ENCODE measurements at places on chromosomes 6 and 20.

DNA sequence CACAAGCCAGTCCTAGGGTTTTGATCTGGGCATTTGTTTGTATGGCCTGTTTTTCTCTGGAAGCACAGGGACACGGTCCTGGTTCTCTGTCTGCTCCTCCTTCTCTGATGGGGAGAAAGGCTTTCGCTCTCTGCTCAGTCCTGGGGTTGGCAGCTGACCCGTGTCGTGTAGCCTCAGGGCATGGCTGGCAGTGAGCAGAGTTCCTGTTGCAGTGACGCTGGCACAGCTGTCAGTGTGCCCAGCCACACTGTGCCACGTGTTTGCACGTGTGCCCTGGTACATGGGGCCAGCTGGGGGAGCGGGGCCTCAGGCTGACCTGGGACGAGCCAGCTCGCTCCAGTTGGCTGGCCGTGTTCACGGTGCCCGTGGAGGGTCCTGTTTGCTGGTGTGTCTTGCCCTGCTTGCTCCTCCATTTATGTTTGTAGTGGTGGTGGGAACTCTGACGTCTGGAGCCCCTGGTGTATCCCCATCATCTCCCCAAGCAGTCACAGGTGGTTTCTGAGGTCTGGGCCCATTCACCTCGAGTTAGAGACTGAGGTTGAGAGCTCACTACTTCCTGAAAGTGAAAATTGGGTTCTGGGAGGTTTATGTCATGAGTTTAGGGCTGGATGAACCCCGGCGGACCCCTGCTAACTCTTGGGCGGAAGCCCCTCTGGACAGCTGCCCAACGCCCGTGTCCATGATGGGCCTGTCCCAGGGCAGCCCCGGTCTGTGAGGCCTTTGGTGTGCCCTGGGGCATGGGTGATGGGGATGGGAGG is 10.2 kb upstream of the DNAJC5 start:
- no peak for DNase-seq

GRCh38 chr6:126907312-126907711 is 211.2 kb upstream of the RSPO3 start:
- no peak for DNase-seq

- DNase-seq = no peak
Observed at GRCh38 chr6:153146413-153146812, 15.3 kb upstream of the RGS17 start.

DNA sequence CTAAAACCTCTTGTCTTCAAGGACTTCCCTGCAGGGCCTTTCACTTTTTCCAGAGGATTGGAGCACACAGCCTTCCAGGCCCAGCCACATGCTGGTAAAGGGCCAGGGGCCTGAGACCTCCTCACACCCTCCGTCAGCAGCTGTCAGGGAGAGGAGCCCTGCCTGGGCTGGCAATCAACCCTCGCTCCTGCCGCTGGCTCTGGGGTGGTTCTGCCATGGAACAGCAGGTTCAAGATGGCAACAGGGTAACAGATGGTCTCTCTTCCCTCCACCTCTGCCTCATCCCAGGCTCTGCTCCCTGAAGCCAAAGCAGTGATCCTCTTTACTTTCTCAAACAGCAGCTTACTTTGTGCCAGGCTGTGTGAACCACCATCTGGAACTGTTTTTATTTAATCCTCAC is 23.8 kb downstream of the PCNA start:
- no peak for DNase-seq
